GM23248 (cell line): ENCODE measurements at places on chromosomes 3 and 15. TPM values are rescaled to one million over a fixed set of nuclear protein-coding genes. Genes with fewer than 3 reads are reported as not detected.

DNA sequence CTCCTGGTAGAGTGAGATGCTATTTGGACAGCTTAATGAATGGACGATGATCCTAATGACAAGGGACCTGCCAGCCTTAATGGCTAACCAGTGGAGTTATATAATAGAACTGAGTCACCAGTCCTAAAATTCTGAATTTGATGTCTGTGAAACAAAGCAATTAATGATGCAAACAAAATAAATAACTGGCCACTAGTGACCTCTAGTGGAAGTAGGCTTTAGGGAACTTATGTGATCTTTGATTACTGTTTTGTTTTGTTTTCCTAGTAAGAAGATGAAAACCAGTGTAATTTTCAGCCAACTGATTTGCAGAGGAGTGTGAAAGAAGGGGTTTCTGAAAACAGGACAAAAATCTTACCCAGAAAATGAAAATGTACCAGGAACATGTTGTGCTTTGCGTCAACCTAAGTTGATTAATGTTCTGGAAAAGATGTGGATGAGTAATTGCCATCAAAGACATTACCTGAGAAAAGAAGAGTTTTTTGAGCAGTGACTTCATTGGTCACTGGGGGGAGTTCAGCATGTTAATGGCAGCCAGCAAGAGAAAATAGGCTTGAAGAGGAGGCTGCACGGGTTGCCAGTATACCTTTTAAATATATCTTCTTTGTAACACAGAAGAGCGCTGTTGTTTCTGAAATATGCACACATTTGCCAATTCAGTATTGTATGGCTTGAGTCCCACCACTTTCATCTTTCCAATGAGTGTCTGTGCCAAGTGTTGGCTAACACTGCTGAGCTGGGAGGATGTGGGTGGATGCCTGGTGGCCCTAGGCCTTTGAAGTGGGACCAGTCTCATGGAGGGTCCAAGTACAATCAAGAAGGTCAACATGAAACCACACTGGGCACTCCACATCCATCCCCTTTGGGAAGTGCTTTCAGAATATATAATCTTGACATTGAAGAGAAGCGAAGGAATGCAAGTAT lies 9.3 kb downstream of the VEPH1 start:
- DNase-seq = peak; percentile 78

GRCh38 chr15:45351227-45351626 lies 27.1 kb downstream of the GATM start:
- DNase-seq = no peak

- no peak for DNase-seq
Observed at GRCh38 chr3:128590948-128591347, 59.7 kb downstream of the RPN1 start.

GRCh38 chr3:183491923-183492848 lies 63.3 kb downstream of the KLHL6 start:
- DNase-seq = no peak

- DNase-seq = no peak
Observed at GRCh38 chr3:53709256-53709655, 137.0 kb downstream of the CHDH start.

- no peak for DNase-seq
Observed at GRCh38 chr3:64815789-64816188, 128.0 kb upstream of the ADAMTS9 start.

RAF1 gene
- total RNA-seq = 87.4 and 91.6 TPM in 2 replicates

BHLHE40 gene
- 27.6 and 33.9 TPM in 2 replicates for total RNA-seq

CHRNA3 gene
- not detected in 2 replicates for total RNA-seq
